ENCODE measurements at places on chromosomes 6 and 20.

DNA sequence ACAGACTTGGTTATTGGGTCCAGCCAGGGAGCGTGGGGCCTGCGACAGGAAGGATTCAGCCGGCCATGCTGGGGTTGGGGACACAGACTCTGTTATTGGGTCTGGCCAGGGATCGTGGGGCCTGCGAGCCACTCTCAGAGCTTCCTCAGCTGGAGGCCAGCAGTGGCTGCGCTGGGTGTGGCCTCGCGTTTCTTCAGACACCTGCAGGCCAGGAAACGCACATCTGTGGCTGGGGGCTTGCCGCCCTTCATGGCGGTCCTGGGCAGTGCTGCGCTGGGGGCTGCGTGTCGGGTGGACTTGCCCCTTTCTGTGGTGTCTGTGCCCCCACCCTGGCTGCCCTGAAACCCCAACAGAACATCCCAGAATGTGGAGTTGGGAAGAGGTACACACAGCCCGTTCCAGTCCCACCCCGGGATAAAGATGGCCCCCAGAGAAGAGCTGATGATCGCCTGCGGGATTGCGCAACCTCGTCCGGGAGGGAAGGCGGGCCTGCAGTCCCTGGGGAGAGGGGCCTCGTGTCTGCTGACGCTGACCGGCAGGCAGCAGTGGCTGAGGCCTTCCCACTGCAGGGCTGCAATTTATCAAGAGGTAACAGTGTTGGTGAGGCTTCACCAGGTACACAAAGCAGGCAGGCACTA, 16.9 kb upstream of the MTG2 start:
- no peak for DNase-seq

DNA sequence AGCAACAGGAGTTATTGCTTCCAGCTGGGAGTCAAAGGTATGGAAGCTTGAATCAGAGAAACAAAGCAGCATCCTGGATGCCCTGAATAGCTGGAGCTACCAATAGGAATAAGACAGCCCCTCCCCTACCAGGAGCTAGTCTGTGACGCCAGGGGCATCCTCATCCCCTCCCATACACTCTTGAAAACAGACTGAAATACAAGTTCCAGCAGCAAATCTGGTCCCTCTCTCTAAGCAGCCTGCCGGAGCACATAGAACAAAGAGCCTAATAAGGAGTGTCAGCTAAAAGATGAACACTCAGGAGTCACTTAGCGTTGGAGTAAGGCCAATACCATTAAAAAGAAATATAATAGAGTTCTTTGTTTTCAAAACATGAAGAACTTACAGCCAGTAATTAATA, 25.6 kb downstream of the FILIP1 start:
- no peak for DNase-seq

DNA sequence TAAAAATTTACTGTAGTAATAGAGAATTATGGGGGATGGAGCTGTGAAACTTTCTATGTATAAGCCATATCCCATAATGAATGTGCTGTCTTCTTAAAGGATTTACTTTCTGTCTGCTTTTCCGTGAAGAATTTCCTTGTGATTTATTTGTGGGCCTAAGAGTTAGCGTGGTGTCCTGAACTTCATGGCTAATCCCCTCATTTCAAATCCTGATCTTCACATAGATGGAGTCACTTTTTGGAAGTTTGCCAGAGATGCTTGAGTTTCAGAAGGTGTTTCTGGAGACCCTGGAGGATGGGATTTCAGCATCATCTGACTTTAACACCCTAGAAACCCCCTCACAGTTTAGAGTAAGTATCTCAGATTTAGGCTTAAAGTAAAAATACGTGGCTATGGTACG, 19.4 kb upstream of the CLDN20 start:
- no peak for DNase-seq

GRCh38 chr6:149084808-149085556, 232.5 kb upstream of the TAB2 start:
- no peak for DNase-seq

- DNase-seq = no peak
These were observed 5.2 kb upstream of the BPIFA2 start for GRCh38 chr20:33162753-33163152.

DNA sequence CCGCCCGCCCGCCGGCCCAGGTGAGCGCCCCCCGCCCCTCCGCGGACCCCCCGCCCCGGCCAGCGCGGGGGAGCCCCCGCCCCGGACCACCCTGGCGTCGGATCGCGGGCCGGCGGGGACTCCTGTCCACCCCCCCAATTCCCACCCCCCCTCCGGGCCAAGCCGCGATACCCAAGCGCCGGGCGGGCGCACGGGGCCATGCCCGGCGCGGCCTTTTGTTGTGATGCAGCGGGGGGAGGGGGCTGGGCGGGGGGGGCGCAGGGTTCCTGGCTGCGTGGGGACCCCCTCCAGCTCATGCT, 245 bp downstream of the SRC start:
- no peak for DNase-seq

DNA sequence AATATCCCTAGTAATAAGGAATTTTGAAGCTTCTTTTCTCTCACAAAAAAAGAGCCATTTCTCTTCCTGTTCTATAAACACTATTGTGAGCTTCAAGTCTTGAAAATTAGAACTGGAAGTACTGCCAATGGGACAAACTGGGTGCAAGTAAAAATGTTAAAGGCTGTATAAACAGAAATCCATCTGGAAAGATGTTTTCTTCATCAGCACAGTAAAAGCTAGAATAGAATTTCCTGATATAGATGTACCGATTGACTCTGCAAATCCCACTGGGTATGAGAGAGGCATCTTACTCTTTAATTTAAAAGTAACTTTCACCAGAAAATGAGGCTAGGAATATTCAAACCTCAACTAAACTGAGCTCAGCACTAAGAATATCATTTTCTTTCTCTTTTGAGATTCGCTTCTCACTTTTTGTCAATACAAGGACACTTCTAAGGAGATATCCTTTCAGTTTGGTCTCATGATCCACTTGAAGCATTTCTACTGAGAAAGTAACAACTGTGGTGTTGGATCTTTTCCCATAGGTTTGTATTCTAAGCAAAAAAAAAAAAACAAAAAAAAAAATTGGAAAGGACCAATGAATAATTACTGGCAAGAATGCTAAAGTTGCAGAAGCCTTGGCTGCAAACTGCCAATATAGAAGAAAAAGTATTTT, 169.0 kb upstream of the PRDM1 start:
- DNase-seq = no peak

DNA sequence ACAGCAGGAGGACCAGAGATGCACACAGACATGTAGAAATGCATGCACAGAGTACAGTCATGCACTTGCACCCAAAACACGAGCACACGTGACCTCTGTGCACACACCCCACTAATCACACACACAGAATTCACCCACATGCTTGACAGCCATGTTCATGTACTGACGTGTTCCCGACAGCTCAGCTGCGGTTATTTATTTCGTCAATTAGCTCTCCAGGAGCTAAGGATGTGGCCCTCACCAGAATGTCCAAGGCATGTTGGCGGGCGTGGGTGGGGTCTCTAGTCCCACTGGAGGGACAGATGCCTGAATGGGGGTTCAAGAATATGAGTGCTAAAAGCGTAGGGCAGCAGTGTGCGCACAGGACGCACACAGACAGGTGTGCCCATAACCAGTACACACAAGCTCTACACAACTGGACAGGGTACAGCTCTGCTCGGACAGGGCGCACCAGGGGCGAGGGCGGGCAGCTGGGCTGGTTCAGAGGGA, 571 bp upstream of the PRPF6 start:
- DNase-seq = no peak

DNA sequence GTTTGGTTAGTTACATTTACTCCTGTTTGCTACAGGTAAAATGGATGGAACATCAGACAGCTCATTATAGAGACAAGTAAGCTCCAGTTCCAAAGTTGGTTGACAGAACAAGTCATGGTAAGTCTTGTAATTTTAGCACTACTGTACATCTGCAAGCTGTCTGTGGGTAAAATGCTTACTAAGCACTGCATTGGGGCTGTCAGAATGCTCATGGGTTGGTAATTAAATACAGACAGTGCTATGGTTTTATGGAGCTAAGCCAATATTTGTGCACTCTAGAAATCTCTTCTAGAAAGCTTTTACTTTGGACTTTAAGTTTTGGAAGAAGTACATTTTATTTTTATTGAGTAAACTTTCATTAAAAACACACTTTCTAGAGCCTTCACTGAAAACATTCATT, 419.2 kb upstream of the MMS22L start:
- no peak for DNase-seq

DNA sequence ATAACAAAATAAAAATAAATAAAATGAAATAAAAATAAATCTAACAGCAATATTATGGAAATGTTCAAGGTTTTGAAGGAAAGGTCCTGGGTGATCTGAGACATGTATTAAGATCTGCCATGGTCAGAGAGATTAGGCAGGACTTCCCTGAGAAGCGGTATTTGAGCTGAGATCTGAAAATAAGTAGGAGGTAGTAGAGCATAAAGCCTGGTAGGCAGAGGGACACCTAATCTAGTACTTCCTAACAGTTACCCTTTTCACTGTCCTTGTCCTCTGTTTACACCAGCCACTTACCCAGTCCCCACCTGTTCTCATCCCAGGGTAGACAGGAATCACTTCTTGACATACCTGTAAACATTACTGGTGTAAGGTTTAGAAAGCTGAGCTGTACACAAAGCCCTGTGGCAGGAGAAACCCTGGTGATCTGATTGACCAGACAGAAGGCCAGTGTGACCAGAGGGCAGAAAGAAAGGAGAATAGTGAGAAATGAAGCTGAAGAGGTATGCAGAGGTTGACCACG, 8.3 kb upstream of the ZNF318 start:
- DNase-seq = no peak

DNA sequence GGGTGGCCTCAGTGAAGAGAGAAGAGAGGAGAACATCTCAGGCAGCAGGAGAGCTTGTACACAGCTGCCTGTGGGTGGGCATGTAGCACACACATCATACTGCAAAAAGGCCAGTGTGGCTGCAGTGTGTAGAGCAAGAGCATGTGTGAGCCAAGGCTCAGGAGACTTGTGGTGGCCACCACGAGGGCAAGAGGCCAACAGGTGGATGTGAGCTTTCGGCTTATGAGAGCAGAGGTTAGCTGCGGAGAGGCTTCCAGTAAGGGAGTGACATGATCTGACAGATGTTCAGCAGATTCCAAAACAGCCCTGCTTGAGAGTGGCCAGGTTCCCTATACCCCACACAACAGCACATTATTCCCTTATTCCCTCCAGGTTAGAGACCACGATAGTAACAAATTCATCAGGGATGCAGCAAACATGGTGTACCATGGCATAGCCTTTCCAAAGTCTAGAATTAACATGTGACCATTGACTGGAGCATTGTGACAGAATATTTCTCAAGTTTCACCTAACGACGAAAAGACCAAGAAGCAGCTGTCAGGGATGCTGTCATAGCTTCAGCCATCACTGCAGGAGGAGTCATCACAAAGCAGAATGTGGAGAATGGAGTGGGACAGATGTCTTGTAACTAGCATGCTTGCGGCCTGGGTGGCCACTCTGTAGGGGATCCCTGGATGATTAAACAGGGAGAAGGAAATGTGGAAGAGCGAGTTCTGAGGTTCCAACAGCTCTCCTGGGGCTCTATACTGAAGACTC, 23.1 kb downstream of the HM13 start:
- no peak for DNase-seq

GRCh38 chr6:89239338-89239737, 22.2 kb upstream of the GABRR1 start:
- no peak for DNase-seq

- DNase-seq = no peak
These were observed 259.2 kb downstream of the UTRN start for GRCh38 chr6:144544266-144544830.

DNA sequence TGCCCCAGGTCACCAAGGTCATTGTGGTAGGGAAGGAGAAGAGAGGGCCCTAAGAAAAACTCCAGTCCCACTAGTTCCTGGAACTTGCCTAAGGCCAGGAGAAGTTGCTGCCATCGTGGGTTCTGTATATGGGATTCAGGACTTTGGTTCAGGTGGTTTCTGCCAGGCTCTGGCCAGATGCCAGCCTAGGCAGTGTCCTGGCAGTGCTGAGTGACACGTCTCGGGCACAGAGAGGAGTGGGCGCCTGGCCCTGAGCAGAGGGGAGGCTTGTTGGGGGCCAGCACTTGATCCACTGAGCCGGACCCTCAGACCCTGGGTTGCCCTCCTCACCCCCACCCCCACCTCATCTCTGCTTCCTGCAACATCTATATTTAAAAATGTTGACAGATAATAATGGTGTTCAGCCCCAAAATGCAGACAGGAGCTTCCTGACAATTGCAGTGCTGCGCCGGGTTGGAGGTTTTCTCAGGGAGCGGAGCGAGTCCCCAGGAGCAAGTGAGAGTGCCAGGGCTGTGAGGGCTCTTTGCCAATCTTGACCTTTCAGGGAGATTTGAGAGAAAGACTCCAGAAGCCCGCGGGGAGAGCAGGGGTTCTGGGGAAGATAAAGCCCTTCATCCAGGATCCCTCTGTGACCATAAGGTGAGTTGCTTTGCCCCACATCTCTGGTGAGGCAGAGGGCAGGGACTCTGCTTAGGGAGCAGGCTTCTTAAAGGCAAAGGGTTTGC, 71.9 kb downstream of the PHACTR3 start:
- DNase-seq = no peak

GRCh38 chr20:45359406-45360148, 3.4 kb upstream of the SYS1 start:
- DNase-seq = no peak

DNA sequence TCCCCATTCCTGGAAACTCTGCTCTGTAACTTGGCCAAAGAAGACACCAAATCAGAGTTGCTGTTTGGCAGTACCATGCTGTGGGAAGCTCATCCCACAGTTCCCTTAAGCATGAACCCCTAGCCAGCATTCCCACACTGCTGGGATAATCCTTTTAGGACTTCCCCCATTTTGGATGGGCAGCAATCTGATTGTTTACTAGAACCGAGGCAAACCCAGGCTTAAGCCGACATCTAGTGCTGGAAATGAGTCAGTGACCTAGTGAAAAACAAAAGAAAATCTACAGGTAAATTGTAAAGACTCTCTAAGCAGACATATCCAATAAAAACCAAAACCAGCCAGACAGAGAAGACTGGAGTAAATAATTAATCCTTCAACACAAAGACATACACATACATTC, 5.2 kb downstream of the DNAH8 start:
- no peak for DNase-seq

DNA sequence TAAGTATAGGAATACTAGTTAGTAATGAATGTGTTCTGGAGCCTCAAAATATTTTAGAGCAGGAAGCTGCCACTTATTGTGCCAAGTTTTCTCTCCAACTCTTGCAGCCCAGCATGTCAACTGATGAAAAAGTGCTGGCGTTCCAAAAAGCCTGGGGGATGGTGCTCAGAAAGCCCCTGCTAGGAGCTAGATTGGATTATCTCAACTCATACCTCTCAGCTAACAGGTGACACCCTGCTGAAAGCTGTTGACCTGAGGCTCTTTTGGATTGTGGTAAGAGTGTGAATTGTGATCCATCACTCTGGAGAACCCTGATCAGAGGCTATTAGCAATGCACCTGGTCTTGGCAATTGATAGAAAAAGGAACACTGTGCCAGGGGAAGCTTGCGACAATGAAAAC, 580.4 kb downstream of the EYS start:
- DNase-seq = no peak
